ENCODE measurements at places on chromosomes 6 and 20. TPM values are rescaled to one million over a fixed set of nuclear protein-coding genes. Genes with fewer than 3 reads are reported as not detected.

The MOCS1 gene
- total RNA-seq = 6.8 TPM

The TBC1D32 gene
- 14.6 TPM for total RNA-seq

The DEFB132 gene
- total RNA-seq = not detected

The APCDD1L gene
- 4.2 TPM for total RNA-seq

The VSTM2L gene
- total RNA-seq = not detected

The CALHM5 gene
- total RNA-seq = 4.2 TPM

The PIM1 gene
- 20.4 TPM for total RNA-seq

The CAGE1 gene
- total RNA-seq = not detected

The TMC2 gene
- total RNA-seq = not detected

The FUCA2 gene
- 19.3 TPM for total RNA-seq

The SLC24A3 gene
- 15.7 TPM for total RNA-seq

The SOBP gene
- 20.4 TPM for total RNA-seq

The WFDC12 gene
- total RNA-seq = not detected

The LY6G6F gene
- not detected for total RNA-seq

The TSHZ2 gene
- 9.9 TPM for total RNA-seq

The BANF2 gene
- not detected for total RNA-seq

The NEURL2 gene
- 13.0 TPM for total RNA-seq
